Stimulated activated CD8-positive, alpha-beta memory T cell treated with anti-CD3 and anti-CD28 coated beads, Interleukin-2, amount 100 ng/mL, for 1 hour (primary cell): ENCODE measurements at places on chromosomes 16 and 17.

DNA sequence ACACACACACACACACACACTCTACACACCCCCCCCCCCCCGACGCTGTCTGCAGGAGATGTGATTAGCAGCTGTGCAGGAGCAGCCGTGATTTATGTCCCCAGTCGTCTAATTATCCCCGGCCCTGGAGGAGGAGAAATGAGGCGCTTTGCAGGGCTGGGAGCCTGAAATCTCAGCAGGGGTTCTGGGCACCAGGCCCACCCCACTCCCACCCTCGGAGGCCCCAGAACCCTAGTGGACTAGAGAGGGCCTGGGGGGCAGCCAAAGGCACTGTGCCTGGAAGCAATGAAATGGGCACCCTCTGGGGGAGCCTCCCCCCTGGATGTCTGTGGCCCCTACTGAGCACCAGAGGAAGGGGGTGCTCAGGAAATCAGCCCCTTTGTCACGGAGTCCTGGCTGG, 134.2 kb upstream of the CIBAR2 start:
- DNase-seq: no peak

DNA sequence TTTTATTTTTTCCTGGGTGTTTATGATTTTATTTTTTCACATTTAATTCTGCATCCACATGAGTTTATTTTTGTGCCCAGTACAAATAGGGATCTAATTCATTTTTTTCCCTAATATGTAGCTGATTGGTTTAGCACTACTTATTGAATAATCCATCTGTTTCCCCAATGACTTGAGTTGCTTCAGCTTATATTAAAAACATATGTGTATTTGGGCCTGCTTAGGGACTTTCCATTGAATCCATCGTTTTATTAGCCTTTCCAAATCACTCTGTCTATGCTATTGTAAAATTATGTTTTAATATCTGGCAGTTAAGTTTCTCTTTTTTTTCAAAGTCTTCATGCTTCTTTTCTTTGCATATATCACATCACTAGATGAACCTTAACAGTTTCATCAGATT, 42.2 kb downstream of the WWP2 start:
- DNase-seq: no peak

DNA sequence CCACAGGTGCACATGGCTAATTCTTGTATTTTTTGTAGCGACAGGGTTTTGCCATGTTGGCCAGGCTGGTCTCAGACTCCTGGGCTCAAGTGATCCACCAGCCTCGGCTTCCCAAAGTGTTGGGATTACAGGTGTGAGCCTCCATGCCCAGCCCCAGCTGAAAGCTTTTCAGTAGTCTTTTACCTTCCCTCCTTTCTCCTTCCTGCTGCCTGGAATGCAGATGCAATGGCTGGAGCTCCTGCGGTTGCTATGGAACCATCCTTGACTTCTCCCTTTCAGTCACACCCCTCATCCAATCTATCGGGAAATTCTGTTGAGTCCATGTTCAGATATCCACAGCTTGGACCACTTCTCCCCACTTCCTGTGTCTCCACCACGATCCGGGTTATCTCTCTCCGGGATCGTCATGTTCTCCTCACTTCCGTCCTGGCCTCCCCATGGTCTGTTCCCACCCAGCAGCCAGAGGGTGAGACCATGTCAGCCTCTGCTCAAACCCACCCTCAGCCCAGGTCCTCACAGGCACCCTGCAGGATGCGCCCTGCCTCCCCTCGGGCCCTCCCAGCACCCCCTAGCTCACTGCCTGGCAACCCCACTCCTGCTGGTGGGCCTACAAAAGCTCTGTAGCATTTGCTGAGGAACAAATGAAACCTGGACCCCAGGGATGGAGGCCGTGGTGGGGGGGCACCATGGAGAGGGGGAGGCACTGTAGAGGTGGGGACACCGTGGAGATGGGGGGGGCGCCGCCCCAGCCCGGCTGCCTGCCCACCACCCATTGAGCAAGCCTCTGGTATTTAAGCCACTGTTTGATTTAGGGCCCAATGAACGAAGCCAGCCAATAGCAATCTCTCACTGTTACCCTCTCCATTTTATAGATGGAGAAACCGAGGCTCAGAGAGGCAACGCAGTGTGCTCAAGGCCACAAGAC, 12.8 kb upstream of the SLC38A10 start:
- DNase-seq: no peak

- DNase-seq: no peak
Measured at GRCh38 chr16:3075523-3075915, 10.1 kb downstream of the IL32 start.

- DNase-seq: no peak
Measured at GRCh38 chr16:88738151-88739084, 32.1 kb downstream of the CTU2 start.

- peak; percentile 2 for DNase-seq
Measured at GRCh38 chr17:4142107-4142900, 526 bp downstream of the ZZEF1 start.

GRCh38 chr16:68478526-68479250, 30.4 kb upstream of the SMPD3 start:
- DNase-seq: no peak

- DNase-seq: no peak
Measured at GRCh38 chr17:11326492-11326891, 85.5 kb downstream of the SHISA6 start.

- no peak for DNase-seq
Measured at GRCh38 chr16:54351171-54351570, 64.6 kb upstream of the IRX3 start.

GRCh38 chr17:42287977-42288802, at the start of gene STAT5A:
Gene STAT5A (plus strand): TSS chr17:42288498. CDS start chr17:42289412, 914 bp downstream.
- DNase-seq: peak; percentile 47

- no peak for DNase-seq
Measured at GRCh38 chr17:56699186-56699894, 105.8 kb downstream of the NOG start.

DNA sequence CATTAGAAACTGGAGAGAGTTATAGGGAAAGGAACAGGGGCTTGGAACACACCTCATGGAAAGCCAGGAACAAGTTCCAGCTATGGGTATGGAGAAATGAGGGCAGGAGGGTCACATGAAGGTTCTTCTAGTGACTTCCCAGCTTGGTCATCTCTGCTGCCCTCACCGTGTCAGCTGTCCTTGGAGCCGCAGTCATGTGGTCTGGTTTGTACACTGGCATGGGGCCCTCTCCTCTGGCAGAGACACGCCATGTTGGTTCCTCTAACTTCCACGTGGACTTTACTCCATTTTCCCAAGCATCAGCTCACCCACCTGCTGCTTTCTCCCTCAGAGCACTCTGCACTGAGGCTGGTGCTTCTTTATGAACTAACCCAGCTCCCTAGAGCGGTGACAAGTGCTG, 26.3 kb downstream of the MPG start:
- DNase-seq: no peak

DNA sequence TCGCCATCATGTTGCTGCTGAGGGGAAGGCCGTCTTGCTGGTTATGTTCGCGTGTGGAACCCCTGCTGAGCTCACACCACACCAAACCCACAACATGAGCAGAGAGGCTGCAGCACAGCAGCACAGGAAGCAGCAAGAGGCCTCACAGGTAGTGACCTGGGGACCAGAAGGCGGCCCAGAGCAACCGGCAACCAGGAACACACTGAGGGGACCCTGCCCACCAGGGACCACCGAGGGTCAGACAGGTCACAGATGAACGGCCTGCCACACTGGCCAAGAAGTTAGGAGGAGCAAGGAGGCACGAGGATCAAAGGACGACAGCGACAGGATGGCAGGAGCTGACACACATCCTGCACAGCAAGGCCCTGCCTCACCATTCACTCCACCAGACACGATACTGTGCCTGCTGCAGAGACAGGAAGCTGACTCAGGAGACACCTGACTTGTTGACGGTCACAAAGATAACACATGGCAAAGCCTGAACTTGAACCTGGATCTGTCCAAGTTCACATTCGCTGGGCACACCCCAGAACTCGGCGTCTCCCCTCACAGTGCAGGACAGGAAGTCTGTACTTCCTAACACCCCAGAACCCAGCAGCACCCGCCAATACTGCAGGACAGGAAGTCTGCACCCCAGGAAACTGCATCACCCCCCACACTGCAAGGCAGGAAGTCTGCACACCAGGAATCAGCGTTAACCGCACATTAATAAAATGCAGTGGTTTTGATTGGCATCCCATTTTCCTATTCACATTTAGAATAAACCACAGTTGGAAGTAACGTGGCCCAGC, 98.5 kb downstream of the ZNF778 start:
- DNase-seq: peak; percentile 49

- no peak for DNase-seq
Measured at GRCh38 chr17:35866341-35866950, 2.2 kb downstream of the HEATR9 start.

DNA sequence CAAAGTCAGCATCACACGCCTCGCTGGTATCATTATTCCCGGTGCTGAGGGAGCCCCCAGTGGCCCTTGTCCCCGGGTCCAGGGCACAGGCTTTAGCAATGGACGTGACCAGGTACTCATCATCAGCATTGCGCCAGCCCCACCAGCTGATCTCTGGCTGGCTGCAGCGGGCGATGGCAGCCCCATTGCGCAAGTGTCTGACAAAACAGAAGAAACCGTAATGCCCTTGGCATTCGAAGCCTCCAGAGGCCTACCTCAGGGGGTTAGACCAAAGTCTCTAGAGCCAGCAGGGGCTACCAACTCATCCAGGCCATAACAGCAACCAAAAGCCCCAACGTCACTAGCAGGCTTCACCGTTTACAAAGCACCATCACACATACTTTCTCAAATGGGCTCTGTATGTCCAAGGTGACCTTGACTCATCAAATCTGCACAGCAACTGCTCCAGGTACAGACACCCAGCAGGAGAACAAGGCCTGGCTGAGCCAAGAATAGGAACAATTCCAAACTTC, 7.3 kb downstream of the MTMR4 start:
- DNase-seq: no peak

GRCh38 chr17:7836596-7837407, 2.8 kb downstream of the KDM6B start:
- DNase-seq: no peak

DNA sequence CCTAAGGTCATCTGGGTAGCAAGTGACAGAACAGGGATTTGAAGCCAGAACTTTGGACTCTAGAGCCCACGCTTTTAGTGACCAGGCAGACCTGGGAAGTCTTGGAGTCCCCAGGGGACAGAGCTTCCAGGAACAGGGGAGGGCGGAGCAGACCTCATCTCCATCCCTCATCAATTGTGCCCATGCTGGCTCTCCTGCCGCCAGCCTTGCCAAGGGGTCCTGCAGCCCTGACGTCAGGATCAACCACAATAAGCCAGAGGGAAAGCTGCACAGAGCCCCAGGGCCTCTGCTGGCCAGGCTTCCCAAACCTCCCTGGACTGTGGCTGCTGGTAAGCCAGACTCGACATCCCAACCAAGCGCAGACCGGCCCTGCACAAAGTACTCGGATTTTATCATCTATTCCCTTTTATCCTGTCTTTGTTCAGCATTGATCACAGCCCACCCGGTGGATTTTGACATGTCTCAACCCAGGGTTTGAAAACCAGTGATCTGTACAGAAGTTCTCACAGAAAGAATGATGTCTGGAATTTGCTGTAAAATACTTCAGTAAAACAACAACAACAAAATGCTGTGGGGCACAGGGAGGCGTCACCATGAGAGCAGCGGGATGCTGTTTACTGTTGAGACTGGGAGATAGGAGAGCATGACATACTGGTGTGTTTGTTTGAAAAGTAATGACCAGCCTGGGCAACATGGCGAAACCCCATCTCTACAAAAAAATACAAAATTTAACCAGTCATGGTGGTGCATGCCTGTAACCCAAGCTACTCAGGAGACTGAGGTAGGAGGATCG, 11.8 kb downstream of the C16orf74 start:
- DNase-seq: no peak
